ENCODE measurements at places on chromosomes 5 and 9. TPM values are rescaled to one million over a fixed set of nuclear protein-coding genes. Genes with fewer than 3 reads are reported as not detected.

- no peak for DNase-seq
- peaks cover 31% of the 10 kb centered on the region for H3K4me1 ChIP-seq
- H3K4me3 ChIP-seq: no peak overlapping the region
- H3K27me3 ChIP-seq: no peaks in the 10 kb centered on the region
Measured at GRCh38 chr9:134593286-134594077, 48.1 kb upstream of the COL5A1 start.

CCL27 gene
- not detected for total RNA-seq

DNA sequence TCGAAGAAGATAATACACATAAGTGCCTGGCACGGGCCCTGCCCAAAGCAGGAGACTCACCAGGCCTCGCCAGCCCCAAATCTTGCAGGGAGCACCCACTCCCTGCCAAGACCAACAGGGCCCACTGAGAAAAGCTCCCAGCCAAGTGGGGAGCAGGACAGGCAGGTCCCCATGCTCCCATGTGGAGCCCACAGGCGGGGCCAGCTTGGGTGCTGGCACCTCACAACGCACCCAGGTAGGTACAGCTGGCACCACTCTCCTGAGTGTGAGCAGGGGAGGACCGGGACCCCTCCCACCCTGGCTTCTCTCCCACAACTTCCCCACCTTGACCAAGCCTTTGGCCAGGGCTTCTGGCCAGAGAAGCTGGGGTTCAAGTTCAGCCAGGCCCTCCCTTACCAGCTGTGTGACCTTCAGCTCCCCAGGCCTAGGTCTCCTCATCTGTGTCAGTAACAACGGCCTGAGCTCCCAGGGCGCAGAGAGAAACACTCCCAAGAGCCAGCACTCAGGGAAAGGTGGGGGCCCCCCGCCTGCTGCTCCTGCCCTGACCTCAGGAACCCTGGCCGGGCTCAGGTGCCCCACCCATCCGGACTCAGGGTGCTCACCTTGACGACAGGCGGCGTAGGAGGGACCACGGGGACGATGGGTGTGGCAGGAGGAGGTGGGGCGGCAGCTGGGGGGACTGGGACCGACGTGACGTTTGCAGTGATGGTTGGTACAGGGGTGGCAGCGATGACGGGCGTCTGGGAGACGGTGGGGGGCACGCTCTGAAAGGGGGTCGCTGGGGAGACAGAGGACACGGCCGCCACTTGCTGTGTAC, 17.8 kb downstream of the BRD3 start:
- no peak overlapping the region for H3K27ac ChIP-seq
- H3K27me3 ChIP-seq: no peaks in the 10 kb centered on the region
- H3K36me3 ChIP-seq: peaks cover 100% of the 10 kb centered on the region

FBXL7 gene
- 6.9 TPM for total RNA-seq

GRCh38 chr5:132487841-132488555, 2.6 kb downstream of the IRF1 start:
- H3K27ac ChIP-seq: no peak overlapping the region
- no peak overlapping the region for H3K4me3 ChIP-seq
- DNase-seq: no peak
- H3K27me3 ChIP-seq: peaks cover 10% of the 10 kb centered on the region

DNA sequence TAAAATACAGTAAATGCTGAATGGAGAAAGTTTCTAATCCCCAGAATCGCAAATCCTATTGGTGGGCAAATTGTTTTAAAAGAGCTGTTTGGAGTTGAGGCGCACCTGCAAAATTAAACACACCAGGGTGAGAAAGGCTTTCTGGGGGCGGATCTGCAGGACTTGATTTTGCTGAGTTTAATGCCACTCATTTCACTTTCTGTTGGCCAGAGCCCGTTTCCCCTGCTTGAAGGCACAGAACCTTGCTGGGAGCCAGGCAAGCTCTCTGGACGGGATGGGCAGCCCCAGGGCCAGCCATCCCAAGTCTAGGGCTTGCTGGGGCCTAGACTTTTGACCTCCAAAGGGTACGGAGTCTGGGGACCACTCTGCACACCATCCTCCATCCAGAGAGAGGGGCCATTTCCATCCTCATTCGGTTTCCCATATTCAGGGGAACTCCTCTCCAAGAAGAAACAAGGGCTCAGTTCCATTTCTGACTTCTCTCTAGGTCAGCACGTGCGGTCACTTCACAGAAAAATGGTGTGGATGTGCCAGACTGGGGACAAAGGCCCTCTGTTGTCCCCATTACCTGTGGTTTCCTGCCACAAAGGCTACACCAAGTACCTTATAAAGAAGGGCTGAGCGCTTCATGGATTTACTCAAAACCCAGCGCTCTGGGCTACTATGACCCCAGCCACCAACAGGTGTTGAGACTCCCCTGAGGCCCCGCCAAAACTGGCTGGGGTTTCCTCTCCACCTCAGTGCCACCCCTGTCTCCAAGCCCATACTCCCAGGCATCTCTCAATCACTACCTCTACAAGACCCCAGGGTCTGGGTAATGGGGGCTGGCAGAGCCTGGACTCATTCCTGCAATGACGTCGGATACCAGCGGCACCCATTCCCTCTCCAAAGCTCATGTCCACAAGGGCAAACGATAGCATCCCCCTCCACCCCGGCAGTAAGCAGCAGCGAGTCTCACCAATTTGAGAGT, 170.0 kb downstream of the AUH start:
- H3K4me3 ChIP-seq: no peak overlapping the region
- H3K4me1 ChIP-seq: peaks cover 24% of the 10 kb centered on the region
- H3K27me3 ChIP-seq: peaks cover 12% of the 10 kb centered on the region
- no peak overlapping the region for H3K27ac ChIP-seq
- no peak for DNase-seq

GRCh38 chr9:8560560-8561525, 761.3 kb upstream of the DMAC1 start:
- no peak for DNase-seq
- no peaks in the 10 kb centered on the region for H3K4me1 ChIP-seq
- no peaks in the 10 kb centered on the region for H3K27me3 ChIP-seq
- H3K36me3 ChIP-seq: no peaks in the 10 kb centered on the region

OR2V2 gene
- not detected for total RNA-seq

DNA sequence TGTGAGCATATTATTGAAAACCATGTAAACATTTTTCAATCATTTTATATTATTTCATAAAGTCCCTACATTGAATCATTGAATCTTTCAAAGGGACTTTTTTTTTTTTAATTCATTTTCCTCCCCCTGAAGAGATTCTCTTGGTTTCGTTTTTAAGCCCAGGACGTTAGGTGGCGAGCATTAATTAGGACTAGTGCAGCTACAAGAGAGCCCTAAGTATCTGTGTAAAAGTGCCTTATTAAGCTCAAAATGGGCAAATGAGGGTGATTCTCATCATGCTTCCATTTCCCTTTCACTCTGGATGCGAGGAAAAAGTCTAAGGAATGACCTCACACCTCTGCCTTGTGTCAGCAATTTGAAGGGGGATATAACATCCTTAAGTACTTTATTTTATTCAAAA, 517.9 kb upstream of the ITGA1 start:
- H3K36me3 ChIP-seq: no peaks in the 10 kb centered on the region
- no peak for DNase-seq
- no peak overlapping the region for H3K27ac ChIP-seq
- no peaks in the 10 kb centered on the region for H3K27me3 ChIP-seq

GRCh38 chr5:37696190-37697021, 143.4 kb downstream of the GDNF start:
- no peak overlapping the region for H3K4me3 ChIP-seq
- H3K27me3 ChIP-seq: no peaks in the 10 kb centered on the region
- H3K36me3 ChIP-seq: no peaks in the 10 kb centered on the region
- DNase-seq: no peak

DNA sequence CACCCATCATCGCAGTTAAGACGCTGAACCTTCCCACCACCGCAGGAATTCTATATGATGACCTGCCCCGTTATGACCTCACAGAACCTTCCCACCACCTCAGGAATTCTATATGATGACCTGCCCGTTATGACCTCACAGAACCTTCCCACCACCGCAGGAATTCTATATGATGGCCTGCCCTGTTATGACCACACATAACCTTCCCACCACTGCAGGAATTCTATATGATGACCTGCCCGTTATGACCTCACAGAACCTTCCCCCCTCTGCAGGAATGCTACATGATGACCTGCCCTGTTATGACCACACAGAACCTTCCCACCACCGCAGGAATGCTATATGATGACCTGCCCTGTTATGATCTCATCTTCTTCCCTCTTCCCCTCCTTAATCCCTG, 64.3 kb downstream of the IRX1 start:
- no peak overlapping the region for H3K4me3 ChIP-seq
- no peak overlapping the region for H3K27ac ChIP-seq
- DNase-seq: no peak
- no peaks in the 10 kb centered on the region for H3K36me3 ChIP-seq

DNA sequence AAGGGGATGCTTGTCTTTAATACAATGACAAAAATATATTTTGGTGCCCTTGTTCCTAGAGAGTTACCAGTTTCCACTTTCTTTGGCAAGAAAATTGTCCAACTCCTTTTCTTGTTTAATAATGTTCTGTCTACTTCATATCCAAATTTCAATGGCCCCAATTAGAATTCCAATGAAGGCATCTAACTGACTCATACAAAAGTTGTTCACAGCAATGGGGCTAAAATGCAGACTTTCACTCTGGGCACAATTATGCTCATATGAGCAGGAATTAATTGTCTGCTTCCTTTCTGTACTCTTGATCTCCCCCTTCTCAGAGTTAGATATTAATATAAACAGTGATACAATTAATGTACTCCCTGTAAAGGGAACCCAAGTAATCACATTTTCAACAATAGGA, 42.1 kb upstream of the ZNF622 start:
- no peak for DNase-seq
- H3K36me3 ChIP-seq: no peaks in the 10 kb centered on the region

PCDHA12 gene
- total RNA-seq: 3.8 TPM

GDA gene
- total RNA-seq: 0.88 TPM

DNA sequence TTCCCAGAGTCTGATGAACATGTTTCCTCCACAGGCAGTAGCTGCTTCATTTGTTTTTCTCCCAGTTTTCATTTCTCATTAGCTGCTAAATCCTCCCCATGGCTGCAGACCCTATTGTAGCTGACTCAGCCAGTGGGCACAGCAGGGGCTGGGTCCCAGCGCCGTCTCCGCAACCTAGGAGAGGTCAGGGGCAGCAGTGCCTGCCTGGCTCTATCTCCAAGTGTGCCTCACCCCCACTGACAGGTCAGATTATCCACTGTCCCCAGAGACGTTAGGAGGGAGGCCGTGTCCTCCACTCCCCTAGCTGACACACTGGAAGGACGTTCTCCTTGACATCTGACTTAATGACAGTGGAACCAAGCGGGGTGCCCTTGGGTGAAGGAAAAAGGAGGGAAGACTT, 31.1 kb downstream of the KCNIP1 start:
- H3K27me3 ChIP-seq: no peaks in the 10 kb centered on the region
- no peak overlapping the region for H3K27ac ChIP-seq
- no peak overlapping the region for H3K4me3 ChIP-seq

DNA sequence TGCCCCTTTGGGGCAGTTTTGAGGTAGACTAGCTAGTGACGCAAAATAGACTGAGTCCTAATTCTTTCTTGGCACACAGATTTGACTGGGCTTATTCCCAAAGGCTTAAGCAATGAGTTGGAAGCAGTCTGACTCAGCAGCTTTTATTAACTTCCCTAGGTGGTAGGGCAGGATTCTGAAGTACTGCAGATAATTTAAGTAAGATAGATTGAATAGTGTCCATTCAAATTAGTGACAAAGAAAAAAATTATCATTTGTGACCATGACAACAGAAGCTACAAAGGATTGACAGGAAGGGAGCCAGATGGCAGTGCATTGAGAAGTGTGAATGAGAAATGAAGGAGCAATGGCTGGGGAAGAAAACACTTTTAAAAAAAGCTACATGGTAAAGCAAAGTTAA, 649.4 kb downstream of the CDH9 start:
- DNase-seq: peak; percentile 70
- no peak overlapping the region for H3K27ac ChIP-seq
- no peaks in the 10 kb centered on the region for H3K36me3 ChIP-seq
- no peak overlapping the region for H3K4me3 ChIP-seq
- H3K27me3 ChIP-seq: no peaks in the 10 kb centered on the region

ZNF454 gene
- total RNA-seq: 7.7 TPM

ZMYND19 gene
- total RNA-seq: 28.5 TPM

GRCh38 chr5:139133282-139133681, 64.9 kb downstream of the SIL1 start:
- no peak for DNase-seq
- H3K4me1 ChIP-seq: peaks cover 36% of the 10 kb centered on the region
- H3K4me3 ChIP-seq: no peak overlapping the region

IFNK gene
- total RNA-seq: not detected

DNA sequence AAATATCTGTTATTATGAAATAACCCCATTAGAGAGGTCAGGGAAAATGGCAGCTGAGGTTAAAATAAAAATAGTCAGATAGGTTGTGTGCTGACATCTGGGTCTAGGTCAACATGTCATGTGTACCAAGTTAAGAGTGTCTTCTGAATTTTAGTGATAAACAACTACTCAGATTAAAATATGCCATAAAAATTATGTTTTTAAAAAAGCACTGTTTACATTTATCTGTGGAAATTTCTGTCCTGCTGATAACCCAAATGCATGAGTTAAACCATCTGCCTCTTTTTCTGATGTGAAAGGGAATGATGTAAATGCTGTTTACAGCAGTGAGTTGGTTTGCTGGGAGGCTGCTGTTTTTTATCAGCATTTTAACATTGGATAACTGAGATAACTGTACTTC, 361.2 kb upstream of the TARS1 start:
- DNase-seq: no peak
- H3K4me1 ChIP-seq: no peaks in the 10 kb centered on the region
- H3K4me3 ChIP-seq: no peak overlapping the region
- H3K36me3 ChIP-seq: no peaks in the 10 kb centered on the region
- H3K27me3 ChIP-seq: no peaks in the 10 kb centered on the region
- H3K27ac ChIP-seq: no peak overlapping the region

- DNase-seq: no peak
- H3K27me3 ChIP-seq: no peaks in the 10 kb centered on the region
- no peaks in the 10 kb centered on the region for H3K4me1 ChIP-seq
Measured at GRCh38 chr9:91258451-91258850, 103.3 kb downstream of the AUH start.

PCDHB14 gene
- 11.9 TPM for total RNA-seq

PAEP gene
- total RNA-seq: not detected

GRCh38 chr5:1917830-1918487, 35.2 kb upstream of the IRX4 start:
- DNase-seq: no peak
- H3K4me3 ChIP-seq: no peak overlapping the region
- no peaks in the 10 kb centered on the region for H3K4me1 ChIP-seq
- H3K27ac ChIP-seq: no peak overlapping the region
- no peaks in the 10 kb centered on the region for H3K36me3 ChIP-seq

- H3K4me3 ChIP-seq: no peak overlapping the region
- H3K27me3 ChIP-seq: no peaks in the 10 kb centered on the region
- no peaks in the 10 kb centered on the region for H3K36me3 ChIP-seq
Measured at GRCh38 chr5:32506201-32506661, 61.7 kb upstream of the ZFR start.

GRCh38 chr9:108551030-108551841, 304.6 kb downstream of the ACTL7B start:
- no peak for DNase-seq
- H3K27ac ChIP-seq: no peak overlapping the region
- no peak overlapping the region for H3K4me3 ChIP-seq
- H3K36me3 ChIP-seq: no peaks in the 10 kb centered on the region

PDE8B gene
- 12.7 TPM for total RNA-seq

MSMP gene
- 0.77 TPM for total RNA-seq
